HT-29 (cell line): ENCODE measurements at places on chromosomes 3 and 15. TPM values are rescaled to one million over a fixed set of nuclear protein-coding genes. Genes with fewer than 3 reads are reported as not detected.

The HIGD2B gene
- total RNA-seq = 1.0 TPM in 1 of 2 replicates, not detected in the other

The ZNF609 gene
- 19.4 and 22.8 TPM in 2 replicates for total RNA-seq

The FOXL2 gene
- not detected in 2 replicates for total RNA-seq

DNA sequence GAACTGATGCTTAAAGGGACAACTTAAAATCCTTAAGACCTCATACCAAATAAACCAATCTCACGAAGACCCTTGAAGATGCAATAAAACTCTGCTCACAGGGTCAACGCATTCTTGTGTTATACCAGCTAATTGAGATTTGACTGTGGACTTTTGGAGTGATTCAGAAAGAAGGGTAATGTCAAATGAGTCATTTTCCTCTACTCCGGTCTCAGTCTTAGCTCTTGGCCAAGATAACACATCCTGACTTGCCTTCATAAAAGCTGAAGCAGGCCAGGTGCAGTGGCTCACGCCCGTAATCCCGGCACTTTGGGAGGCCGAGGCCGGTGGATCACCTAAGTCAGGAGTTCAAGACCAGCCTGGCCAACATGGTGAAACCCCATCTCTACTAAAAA lies 3.8 kb downstream of the PKM start:
- no peak for DNase-seq

DNA sequence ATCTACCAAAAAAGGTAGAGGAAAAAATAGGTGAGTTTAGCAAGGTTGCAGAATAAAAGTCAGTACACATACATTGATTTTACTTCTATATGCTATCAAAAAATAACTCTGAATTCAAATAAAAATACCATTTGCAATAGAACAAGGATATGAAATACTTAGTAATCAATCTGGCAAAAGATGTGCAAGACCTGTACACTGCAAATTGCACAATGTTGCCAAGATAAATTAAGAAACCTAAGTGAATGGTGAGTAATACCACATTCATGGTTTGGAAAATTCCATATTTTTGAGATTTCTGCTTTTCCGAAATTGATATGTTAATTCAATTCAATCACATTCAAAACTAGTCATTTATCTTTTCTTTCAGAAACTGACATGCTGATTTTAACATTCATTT lies 464.8 kb downstream of the EPHA3 start:
- no peak for DNase-seq

GRCh38 chr15:56950979-56951378 lies 32.5 kb downstream of the TCF12 start:
- no peak for DNase-seq

DNA sequence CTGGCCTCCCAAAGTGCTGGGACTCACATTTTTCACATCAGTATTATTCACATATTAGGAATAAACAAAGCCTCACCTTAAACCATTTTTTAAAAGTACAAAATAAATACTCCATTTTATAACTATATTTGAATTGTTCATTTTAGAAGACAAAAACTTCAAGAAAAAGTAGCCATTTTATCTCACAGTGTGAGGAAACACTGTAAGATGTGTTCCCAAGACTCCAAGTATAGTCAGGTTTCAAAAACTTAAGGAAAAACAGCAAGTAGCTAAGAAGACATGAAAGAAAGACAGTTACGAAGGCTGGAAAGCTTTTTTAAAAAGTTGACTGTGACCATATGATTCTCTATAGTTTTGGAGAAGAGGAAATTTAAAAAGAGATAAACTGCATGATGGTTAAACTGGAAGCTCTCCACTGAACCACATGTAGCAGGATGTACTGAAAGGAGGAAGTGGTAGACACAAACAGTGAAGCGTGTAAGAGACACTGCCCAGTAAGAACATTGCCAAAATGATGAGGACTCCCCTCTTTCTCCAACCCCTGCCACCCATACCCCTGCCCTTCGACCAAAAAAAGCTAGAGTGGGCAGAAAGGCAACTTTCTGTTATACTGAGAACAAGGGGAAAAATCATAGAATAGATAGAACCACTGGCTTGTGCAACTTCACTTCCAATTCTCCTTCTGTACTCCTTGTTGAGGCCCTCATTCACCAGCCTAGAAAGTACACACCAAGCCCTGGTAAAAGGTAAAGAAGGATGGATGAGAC lies 6.2 kb upstream of the TMF1 start:
- DNase-seq = no peak

DNA sequence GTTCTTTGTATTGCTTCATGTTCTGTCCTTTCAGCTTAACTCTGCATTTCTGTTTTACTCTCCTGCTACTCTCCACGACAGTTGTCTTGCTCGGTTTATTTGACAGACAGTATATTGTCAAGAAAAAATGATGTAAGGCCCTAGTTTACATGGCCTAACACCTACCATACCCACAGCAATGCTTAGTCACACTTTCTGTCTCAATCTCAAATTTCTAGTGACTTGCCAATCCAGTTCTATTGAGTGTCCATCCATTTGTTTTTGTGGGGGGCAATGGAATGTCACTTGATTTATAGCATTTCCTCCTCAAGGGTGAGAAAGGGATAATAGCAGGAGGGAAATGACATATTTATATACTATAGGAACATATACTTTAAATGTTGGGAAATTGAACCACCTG lies 676.2 kb downstream of the NAALADL2 start:
- no peak for DNase-seq
